Urothelium cell line (cell line): ENCODE measurements at places on chromosomes 7 and 10.

DNA sequence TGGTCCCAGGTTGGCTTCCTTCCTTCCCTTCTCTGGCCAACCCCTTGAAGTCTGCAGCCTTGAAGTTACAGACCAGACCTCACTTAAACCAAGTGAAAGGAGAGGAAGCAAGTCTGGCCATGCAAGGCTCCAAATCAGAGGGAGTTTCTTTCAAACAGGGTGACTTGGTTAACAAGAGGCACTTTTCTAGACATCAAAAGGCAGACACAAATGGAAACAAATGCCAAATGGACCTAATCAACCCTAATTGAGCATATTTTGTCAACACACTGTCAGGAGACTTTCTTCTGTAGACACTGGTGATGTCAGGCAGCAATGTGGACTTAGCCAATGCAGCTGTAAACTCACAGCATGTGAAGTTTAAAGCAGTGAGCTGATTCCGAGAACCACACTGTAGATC, 282.7 kb upstream of the FZD8 start:
- DNase-seq = no peak

DNA sequence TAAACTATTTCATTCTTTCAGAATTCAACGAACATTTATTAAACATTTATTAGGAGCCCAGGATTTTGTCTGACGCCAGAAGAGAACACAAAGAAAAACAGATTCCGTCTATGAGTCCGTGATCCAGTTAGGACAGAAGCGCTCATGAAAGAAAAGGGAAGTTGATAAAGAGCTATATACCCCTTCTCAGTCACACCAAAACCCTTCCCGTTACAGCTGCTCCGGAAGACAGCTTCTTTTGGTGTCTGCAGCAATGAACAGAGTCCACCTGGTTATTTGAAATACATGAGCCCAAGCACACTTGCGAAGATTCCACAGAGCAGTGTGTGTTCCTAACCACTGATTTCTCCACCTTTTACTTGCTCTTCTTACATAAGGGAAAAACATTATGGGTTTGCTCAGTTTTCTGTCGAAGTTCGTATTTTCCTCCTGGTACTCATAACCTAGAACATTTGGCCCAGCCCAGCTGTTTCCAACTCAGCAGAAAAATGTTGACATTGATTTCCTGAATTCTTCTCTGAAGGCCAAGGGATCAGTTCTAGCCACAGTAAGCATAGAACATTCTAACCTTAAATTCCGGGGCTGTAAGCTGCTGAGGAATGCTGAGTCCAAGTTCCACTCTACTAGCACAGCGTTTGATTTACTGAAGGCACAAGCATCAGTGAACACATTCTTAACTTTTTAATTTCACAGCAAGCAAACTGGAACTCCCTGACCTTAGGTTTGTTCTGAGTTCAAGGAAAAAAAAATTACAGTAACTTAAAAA, 206.5 kb downstream of the SORCS1 start:
- no peak for DNase-seq

GRCh38 chr7:108372618-108373017, 83.6 kb downstream of the NRCAM start:
- DNase-seq = no peak

- no peak for DNase-seq
Observed at GRCh38 chr7:107506674-107507339, 37.0 kb downstream of the GPR22 start.

GRCh38 chr10:77586719-77587415, 50.7 kb downstream of the KCNMA1 start:
- DNase-seq = no peak

GRCh38 chr10:80523773-80524172, 13.9 kb upstream of the SH2D4B start:
- no peak for DNase-seq

GRCh38 chr7:92740700-92741126, 95.7 kb downstream of the CDK6 start:
- DNase-seq = peak; percentile 77

GRCh38 chr7:50621206-50621605, 56.0 kb upstream of the DDC start:
- no peak for DNase-seq

GRCh38 chr10:18044976-18045720, 93.4 kb downstream of the SLC39A12 start:
- no peak for DNase-seq

GRCh38 chr7:156829669-156830336, 63.2 kb downstream of the LMBR1 start:
- DNase-seq = no peak

GRCh38 chr10:114336823-114337509, 67.3 kb downstream of the AFAP1L2 start:
- DNase-seq = no peak

DNA sequence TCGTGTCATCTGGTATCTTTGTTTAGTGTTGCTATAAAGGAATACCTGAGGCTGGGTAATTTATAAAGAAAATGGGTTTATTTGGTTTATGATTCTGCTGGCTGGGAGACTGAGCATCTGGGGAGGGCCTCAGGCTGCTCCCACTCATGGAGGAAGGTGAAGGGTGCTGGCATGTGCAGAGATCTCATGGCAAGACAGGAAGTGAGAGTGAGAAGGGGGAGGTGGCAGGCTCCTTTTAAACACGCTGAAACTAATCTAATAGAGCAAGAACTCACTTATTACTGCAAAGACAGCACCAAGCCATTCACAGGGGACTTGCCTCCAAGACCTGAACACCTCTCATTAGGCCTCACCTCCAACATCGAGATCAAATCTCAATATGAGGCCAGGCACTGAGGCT, 11.3 kb downstream of the OIT3 start:
- DNase-seq = no peak

- DNase-seq = no peak
Observed at GRCh38 chr10:121152033-121152432, 300.9 kb downstream of the WDR11 start.

DNA sequence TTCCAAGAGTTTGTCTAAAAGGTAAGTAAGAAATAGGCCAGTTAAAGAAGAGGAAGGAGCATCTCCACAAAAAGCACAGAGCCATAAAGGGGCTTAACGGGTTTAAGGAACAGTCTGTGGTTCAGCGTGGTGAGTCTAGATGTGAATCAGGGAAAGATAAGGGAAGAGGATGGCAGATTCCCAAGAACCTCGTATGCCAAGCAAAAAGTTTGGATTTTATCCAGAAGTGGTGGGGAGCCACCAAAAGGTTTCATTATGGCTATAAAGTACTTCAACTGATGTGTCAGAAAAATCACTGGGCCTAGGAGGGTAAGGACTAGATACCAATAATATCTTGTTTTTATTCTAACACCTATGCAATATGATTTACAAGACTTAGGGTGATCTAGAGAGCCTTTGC, 161.9 kb upstream of the PTER start:
- no peak for DNase-seq

GRCh38 chr7:134060874-134061273, 66.3 kb upstream of the LRGUK start:
- DNase-seq = no peak

GRCh38 chr10:33537066-33537465, 202.6 kb upstream of the NRP1 start:
- DNase-seq = no peak

DNA sequence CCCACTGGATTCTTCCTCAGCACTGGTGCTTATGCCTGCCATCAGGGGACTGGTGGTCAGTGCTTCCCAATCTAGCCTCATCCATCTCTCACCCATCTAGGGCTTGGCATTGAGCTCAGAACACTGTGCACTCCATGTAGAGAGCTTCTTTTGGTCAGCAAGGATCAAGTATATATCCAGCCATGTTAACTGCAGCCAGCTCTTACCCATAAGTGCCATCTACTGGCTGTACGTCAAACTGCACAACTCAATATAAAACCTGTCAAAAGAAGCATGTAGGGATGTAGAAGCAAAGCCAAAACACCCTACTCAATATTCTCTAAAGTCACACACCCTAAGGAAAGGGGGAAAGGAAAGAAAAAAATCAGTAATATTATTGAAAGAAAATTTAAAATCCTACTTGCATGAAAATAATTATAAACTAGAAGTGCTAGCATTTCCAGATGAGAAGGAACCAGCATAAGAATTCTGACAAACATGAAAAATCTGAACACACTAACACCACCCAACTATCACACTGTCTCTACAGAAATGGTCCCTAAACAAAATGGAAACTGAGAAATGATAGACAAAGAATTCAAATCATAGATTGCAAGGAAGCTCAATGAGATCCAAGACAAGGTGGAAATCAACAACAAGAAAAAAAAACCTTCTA, 531.1 kb upstream of the STEAP1 start:
- peak; percentile 56 for DNase-seq

GRCh38 chr7:26001662-26002244, 150.2 kb upstream of the NFE2L3 start:
- no peak for DNase-seq

DNA sequence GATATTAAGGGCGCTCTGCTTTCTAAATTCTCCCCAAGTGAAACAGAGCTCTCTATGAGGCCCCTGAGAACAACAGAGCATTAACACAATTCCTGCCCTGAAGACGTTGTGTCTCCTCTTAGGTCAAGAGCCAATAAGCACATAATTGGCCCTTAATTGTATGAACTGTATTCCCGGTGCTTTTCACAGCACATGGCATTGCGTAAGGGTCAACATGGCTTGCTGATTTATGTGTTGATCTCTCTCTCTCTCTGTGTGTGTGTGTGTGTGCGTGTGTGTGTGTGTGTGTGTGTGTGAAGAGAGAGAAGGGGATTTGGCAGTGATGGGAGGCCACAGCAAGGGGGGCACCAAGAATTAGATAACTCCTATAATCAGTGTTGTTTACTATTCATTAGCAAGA, 40.5 kb downstream of the LYZL1 start:
- no peak for DNase-seq

DNA sequence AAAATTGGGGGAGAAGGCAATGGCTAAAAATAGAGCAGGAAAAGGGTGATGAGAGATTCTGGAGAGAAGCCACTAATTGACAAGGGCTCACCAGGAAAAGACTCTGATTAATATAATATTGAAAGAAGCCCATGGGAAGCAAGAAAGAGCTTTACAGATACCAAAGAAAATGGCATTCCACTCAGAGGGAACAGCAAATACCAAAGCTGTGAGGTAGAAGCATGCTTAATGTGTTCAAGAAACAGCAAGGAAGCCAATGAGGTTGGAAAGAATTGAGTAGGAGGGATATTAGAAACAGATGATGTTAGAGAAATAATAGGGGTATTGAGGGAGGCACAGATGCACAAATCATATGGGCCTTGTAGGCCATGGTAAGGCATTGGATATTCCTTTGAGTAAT, 130.1 kb downstream of the MYO3A start:
- DNase-seq = no peak

DNA sequence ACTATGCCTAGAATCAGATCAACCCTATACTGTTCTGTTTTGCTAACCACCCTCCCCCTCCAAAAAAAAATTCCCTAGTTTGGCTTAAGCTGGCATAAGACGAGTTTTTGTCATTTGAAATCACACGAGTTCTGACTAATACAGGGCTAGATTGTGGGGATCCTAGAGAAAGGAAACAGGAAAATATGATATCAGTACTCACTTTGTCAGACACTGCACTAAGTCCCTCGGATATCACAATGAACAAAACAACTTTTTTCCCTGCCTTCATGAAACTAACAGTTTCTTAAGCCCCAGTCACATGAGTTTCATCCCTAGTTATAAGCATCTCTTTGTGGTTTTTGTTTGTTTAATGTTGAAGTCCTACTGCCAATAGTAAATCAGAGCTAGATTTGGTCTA, 118.5 kb downstream of the ITGB8 start:
- no peak for DNase-seq

- DNase-seq = peak; percentile 91
Observed at GRCh38 chr7:6536262-6537260, 14.7 kb downstream of the GRID2IP start.

GRCh38 chr10:44771233-44771995, 139.7 kb upstream of the TMEM72 start:
- no peak for DNase-seq

DNA sequence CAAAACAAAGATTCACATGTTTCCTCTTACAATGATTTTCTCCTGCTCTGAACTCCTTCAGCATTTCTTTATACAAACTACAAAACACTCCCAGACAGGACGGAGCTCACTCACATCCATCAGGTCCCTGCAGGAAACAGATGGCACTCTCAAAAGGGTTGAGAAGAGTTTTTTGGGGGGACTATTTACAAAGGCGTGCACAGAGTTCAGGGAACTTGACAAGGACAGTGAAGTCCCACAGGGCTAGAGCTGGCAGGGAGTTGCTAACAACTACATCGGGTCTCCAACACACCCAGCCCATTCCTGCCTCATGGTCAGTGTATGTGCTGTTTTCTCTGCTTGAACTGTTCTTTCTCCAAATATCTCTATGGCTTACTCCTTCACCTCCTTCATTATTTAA, 24.7 kb upstream of the YAE1 start:
- no peak for DNase-seq

DNA sequence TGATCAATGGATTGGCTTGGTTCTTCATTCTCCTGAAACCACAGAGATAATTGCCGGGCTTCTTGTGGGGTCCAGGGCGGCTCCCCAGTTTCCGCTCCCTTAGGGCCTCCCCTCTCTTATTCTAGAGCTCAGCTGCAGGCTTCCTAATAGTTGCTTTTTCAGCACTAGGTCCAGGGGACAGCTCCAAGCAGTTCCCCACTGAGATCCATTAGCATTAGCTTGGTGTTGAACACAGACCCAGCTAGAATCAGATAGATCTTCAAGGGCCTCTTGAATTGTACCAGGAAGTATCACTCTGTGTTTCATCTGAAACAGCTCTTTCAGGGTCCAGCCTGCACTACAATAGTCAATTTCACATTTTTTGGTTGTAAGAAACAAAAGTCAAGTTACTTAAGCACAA, 238.7 kb downstream of the SEC23IP start:
- peak; percentile 37 for DNase-seq

DNA sequence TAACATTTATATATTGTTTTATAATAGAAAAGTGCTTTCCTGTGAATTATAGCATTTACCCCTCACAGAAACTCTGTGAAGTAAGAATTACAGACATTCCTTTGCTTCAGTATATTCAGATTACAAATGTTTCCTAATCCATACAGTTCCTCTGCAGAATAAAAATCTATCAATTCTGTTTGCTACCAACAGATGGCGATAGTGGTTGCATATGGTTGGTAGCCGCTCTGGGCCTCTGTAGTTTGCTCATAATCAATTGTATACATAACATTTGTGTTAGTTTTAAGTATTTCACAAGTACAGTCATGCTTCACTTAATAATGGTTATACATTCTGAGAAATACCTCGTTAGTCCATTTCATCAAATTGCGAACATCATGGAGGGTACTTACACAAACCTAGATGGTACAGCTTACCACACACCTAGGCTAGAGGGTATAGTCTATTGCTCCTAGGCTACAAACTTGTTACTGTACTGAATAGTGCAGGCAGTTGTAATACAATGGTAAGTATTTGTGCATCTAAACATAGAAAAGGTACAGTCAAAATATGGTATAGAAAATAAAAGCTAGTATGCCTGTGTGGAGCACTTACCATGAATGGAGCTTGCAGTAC, 94.4 kb upstream of the STEAP4 start:
- DNase-seq = no peak

GRCh38 chr10:97481071-97481470, 17.2 kb downstream of the MMS19 start:
- DNase-seq = no peak
